ENCODE measurements at places on chromosomes 6 and 20. TPM values are rescaled to one million over a fixed set of nuclear protein-coding genes. Genes with fewer than 3 reads are reported as not detected.

SSTR4 gene
- total RNA-seq = not detected

GJA10 gene
- total RNA-seq = not detected

PKHD1 gene
- under 0.01 TPM for total RNA-seq

PPP1R11 gene
- 16.9 TPM for total RNA-seq

MED20 gene
- 20.9 TPM for total RNA-seq

PPP1R3G gene
- 8.7 TPM for total RNA-seq

ADAM33 gene
- 1.2 TPM for total RNA-seq

PLA2G7 gene
- total RNA-seq = under 0.01 TPM

Data from regular cardiac myocyte (primary cell).